ENCODE measurements at places on chromosomes 5 and 9.

GRCh38 chr5:7916171-7916804 is 47.3 kb downstream of the MTRR start:
- no peak for DNase-seq

GRCh38 chr5:38420691-38421390 is 135.6 kb downstream of the LIFR start:
- peak; percentile 91 for DNase-seq

DNA sequence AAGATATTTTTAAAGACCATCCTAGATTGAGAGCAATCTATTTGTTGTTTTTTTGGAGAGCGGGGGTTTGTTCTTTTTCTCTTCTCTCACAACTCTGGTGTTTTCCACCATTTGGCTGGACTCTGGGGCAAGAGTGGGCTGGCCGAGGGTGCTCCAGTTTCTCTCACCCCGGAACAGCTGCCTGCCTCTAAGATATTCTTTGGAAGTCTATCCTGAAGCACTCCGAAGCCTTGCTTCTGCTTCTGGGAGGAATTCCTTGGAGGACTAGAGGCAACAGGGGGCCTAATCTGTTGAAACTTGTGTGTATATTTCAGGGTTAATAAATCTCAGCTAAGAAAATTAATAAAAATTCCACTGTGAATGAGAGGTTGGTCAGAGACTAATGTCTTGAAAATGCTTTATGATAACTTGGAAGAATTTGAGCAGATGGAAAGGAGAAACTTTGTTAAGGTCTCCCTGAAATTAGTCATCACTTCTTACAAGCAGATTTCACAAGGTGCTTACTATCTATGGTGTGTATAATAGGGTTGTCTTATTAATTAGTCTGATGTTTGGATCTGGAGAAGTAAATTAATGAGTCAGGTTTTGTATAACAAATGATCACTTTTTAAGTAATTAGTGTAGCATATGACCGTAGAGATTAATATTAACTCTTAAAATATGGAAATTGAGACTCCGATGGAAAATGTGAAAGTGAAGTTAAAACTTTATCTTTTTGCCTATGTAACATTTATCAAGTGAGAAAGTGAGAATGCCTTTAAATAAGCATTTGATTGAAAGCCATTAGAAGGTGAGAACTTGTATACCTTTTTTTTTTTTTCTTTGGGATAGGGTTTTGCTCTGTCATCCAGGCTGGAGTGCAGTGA is 4.0 kb downstream of the MAN2A1 start:
- no peak for DNase-seq

DNA sequence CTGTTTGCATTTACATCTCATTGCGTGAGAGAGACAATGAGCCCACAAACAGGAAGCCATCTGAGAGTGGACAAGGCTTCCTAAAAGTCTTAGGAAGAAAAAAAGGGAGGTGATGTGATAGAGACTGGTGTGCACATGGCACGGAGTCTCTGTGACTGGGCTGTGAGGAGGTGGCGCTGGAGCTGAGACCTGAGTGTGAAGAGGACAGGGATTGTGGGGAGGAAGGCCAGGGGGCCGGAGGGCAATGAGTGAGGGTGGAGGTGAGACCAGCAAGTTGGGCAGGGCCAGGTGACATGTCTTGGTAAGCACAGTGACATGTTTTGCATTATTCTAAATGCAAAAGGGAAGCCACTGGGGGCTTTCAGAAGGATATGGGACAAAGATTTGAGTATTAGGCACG is 45.0 kb downstream of the TSPAN17 start:
- no peak for DNase-seq

- peak; percentile 35 for DNase-seq
Measured at GRCh38 chr9:38284588-38285051, 107.9 kb upstream of the ALDH1B1 start.

GRCh38 chr5:10538789-10539686 is 24.8 kb upstream of the ANKRD33B start:
- no peak for DNase-seq

DNA sequence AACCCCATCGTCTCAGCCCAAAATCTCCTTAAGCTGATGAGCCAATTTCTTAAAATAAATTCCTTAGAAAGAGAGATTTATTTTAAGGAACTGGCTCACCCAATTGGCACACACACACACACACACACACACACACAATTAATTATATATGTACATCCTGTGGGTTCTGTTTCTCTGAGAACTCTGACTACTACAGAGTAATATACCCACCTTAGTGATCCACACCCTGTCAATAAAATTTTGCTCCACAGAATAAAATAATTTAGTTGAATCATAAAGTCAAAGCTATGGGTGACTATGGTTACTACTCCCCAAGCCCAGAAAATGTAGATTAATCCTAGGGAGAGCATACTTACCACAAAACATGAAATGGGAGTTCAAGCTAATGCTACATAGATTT is 131.0 kb downstream of the DMAC1 start:
- DNase-seq, result no peak
